Daoy (cell line): ENCODE measurements at places on chromosomes 1 and 21.

- no peak for DNase-seq
These were observed 31.0 kb upstream of the LMX1A start for GRCh38 chr1:165387505-165387904.

GRCh38 chr1:95388031-95388430 lies 154.0 kb downstream of the RWDD3 start:
- DNase-seq = no peak

GRCh38 chr1:192476802-192477298 lies 98.7 kb upstream of the RGS1 start:
- DNase-seq = peak; percentile 68

- no peak for DNase-seq
These were observed 65.7 kb downstream of the POFUT2 start for GRCh38 chr21:45222001-45222400.

- DNase-seq = no peak
These were observed 2.5 kb downstream of the IL24 start for GRCh38 chr1:206899717-206900116.
